ENCODE measurements at places on chromosomes 16 and 17.

- peak; percentile 48 for DNase-seq
Measured at GRCh38 chr17:79400989-79401703, 209.7 kb downstream of the RBFOX3 start.

DNA sequence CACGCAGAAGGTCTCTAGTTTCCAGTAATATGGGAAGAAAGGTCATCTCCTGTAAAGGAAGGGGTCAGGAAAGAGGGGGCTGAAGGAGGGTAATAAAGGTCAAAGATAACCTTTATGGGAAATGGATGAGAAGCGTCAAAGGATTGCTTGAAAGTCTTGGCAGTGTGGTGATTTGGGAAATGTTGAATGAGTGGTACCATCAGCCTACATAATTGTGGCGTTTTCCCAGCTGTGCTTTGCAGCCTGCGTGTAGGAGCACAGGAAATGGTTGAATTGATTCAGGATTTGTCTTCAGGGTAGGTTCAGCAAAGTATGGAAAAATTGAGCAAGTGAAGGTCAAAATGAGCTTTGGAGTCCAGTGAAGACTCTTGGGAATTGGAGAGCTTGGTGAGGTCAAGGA, 115.8 kb upstream of the NOL11 start:
- no peak for DNase-seq

DNA sequence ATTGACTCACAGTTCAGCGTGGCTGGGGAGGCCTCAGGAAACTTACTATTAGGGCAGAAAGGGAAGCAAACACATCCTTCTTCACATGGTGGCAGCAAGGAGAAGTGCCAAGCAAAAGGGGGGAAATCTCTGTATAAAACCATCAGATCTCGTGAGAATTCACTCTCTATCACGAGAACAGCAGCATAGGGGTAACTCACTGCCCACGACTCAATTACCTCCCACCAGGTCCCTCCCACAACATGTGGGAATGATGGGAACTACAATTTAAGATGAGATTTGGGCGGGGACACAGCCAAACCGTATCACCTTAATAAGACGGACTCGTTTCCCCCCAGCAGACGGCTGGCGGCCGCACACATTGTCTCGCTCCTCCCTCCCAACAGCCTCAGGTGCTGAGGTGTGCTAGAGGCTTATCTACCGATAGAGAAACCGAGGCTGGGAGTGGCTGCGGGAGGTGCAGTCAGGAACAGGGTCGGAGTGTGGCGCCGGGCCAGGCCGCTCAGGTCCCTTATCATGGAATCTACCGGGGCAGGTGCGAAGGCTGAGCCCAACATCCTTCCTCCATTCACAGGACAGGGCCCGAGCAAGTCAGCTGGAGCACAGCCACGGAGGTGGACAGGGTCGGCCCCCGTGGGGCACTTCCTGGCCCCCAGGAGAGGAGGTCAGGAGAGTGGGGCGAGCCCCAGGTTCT, 4.9 kb upstream of the ZG16B start:
- DNase-seq, result no peak

DNA sequence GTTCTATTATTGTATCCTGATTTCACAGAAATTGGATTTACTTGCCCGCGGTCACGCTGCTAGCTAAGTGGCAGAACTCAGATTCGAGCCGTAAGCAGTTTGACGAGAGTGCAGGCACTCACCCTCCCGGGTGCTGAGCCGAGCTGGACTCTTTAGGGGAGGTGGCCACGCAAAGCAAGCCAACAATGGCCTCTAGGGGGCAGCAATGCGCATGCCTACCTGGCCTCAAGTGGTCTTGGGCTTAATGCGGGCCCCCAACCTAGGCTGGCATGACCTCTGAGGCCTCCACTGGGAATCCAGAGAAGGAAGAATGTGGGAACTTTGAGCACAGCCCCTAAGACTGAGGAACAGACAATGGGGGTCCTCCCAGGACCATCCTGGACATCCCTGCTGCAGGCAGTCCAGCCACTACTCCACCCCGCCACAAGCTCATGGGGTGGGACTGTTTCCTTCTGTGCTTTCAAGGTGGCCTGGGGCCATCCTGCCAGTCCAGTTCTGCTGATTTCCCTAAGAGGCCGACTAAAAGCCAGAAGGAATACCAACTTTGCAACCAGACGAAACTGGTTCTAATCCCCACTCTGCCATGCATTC, 276.5 kb downstream of the XYLT1 start:
- peak; percentile 29 for DNase-seq
